ENCODE measurements at places on chromosomes 16 and 17. TPM values are rescaled to one million over a fixed set of nuclear protein-coding genes. Genes with fewer than 3 reads are reported as not detected.
A peak's percentile ranks its signal among the peaks of the same experiment; 100 is the strongest.

GH1 gene
- total RNA-seq: not detected

ZFP90 gene
- total RNA-seq: 18.2 TPM

DNA sequence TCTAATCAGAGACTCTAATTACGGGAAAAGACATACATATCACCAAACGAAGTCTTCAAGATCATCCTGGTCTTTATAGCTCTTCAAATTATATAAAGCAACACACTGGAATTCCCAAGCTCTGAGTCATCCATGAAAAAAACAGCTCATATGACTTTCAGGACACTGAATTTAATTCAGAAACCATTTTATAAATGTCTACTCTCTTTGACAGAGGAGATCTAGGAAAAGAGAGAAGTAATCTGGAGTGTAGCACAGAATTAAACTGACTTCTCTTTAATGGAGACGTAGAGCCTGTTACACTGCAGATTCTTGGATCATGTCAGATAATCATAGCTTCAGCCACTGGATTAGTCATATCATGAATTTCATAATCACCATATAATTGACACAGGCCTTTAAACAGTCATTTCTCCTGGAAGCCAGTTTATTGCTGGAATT is 86.8 kb upstream of the WSB1 start:
- no peak for DNase-seq

- no peak for DNase-seq
Measured at GRCh38 chr16:10039220-10040096, 142.8 kb downstream of the GRIN2A start.

- no peak for DNase-seq
Measured at GRCh38 chr16:12155235-12155634, 178.7 kb downstream of the SNX29 start.

GRCh38 chr16:56506941-56507340 is 12.9 kb downstream of the BBS2 start:
- no peak for DNase-seq

GRCh38 chr17:71825687-71826086 is 295.1 kb upstream of the SOX9 start:
- DNase-seq: no peak

DNA sequence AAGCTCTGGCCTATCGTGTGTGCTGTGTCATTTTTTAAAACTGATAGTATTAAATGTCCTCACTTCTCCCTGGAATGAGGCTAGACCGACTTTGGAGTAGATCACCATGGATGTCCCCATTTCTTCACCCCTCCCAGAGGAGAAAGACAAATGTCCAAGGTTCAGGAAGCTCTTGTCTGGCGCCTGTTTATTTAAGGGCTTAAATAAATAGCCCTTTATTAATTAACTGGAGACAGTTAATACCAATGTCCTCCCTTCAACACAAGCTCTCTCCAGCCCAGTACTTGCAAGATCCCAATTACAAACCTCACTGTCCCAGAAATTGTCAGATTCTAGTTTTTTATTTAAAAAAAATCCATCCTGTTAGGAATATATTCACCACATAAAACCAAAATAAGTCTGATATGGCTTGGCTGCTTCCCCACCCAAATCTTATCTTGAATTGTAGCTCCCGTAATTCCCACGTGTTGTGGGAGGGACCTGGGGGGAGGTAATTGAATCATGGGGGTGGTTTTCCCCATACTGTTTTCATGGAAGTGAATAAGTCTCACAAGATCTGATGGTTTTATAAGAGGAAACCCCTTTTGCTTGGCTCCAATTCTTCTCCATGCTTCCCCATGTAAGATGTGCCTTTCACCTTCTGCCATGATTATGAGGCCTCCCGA is 344.4 kb downstream of the SHISA9 start:
- DNase-seq: no peak

- no peak for DNase-seq
Measured at GRCh38 chr17:10058921-10059683, 139.3 kb downstream of the GAS7 start.

- DNase-seq: peak; percentile 74
Measured at GRCh38 chr17:16419929-16420271, 4.5 kb downstream of the TRPV2 start.
